ENCODE measurements at places on chromosomes 3 and 15.

DNA sequence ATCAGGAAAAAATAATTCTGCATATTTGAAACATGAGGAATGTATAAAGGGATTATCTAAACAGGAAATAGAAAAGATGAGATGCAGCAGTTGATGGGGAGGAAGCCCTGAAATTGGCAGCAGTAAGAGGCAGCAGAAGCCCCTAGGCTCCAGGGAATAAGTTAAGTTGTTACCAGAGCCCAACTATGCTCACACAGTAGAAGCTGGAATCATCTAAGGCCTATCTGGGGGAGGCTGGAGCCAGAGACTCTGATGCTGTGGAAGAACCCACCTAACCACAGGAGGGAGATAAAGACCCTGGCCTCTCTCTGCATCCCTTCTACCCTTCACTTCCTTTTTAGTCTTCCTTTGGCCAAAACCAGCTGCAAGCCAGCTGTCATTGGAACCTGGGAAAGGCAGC, 519.7 kb downstream of the DIPK2A start:
- DNase-seq = no peak

- peak; percentile 38 for DNase-seq
These were observed 61.4 kb downstream of the TUSC7 start for GRCh38 chr3:116770815-116771450.

- DNase-seq = no peak
These were observed 3.6 kb downstream of the TAGLN3 start for GRCh38 chr3:112002096-112002971.

- DNase-seq = no peak
These were observed 25.5 kb upstream of the NUDT16 start for GRCh38 chr3:131356006-131356595.

- no peak for DNase-seq
These were observed 45.8 kb downstream of the DNAH1 start for GRCh38 chr3:52361898-52362297.

GRCh38 chr3:46386205-46386604, 15.5 kb downstream of the CCR5 start:
- no peak for DNase-seq

GRCh38 chr3:100665230-100665629, 44.1 kb upstream of the TFG start:
- DNase-seq = no peak

DNA sequence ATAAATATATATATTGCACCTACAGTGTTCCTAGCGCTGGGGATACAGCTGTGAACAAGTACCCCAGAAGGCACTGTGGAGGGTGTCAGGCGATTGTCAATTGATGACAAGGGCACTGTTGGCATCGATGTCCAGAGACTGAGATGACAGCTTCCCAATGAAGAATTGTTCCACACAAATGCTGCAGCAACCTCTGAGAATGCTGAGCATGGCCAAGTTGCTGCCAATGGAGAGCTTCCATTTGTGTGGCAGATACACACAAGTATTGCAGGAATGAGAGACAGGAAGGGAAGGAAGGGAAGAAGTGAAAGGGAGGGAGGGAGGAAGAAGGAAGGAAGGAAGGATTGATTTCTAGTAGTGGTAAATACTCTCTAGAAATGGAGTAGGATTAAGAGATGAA, 21.9 kb downstream of the LRTM1 start:
- no peak for DNase-seq

Measured in NCI-H526 treated with DMSO at 0.1 percent for 48 hours (cell line).